ENCODE measurements at places on chromosomes 12 and 14.

DNA sequence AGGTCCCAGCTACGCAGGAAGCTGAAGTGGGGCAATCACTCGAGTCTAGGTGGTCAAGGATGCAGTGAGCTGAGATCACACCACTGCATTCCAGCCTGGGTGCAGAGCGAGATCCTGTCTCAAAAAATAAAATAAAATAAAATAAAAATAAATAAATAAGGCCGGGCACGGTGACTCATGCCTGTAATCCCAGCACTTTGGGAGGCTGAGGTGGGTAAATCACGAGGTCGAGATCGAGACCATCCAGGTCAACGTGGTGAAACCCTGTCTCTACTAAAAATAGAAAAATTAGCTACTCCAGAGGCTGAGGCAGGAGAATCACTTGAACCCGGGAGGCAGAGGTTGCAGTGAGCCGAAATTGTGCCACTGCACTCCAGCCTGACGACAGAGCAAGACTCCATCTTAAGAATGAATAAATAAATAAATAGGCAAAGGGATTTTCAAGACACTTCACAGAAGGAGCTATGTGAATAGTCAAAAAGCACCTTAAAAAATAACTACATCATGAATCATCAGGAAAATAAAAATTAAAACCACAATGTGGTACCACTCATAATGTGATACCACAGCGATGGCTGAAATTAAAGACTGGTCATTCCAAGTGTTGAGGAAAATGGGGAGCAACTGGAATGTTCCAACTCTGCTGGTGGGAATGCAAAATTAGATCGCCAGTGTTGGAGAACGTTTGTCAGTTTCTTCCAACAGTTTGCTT is 92.9 kb upstream of the TBX3 start:
- DNase-seq = no peak

DNA sequence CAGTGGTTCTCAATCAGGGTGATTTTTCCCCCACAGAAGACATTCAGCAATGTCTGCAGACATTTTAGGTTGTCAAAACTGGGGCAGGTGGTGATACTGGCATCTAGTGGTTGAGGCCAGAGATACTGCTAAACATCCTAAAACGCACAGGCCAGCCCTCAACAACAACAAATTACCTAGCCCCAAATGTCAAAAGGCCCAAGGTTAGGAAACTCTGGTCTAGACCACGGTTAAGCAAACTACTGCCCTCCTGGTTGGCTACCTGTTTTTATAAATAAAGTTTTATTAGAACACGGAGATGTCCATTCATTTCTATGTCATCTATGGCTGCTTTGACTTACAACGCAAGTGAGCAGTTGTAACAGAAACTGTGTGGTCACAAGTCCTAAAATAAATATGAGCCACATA is 186.7 kb downstream of the EFCAB11 start:
- DNase-seq = peak; percentile 72

DNA sequence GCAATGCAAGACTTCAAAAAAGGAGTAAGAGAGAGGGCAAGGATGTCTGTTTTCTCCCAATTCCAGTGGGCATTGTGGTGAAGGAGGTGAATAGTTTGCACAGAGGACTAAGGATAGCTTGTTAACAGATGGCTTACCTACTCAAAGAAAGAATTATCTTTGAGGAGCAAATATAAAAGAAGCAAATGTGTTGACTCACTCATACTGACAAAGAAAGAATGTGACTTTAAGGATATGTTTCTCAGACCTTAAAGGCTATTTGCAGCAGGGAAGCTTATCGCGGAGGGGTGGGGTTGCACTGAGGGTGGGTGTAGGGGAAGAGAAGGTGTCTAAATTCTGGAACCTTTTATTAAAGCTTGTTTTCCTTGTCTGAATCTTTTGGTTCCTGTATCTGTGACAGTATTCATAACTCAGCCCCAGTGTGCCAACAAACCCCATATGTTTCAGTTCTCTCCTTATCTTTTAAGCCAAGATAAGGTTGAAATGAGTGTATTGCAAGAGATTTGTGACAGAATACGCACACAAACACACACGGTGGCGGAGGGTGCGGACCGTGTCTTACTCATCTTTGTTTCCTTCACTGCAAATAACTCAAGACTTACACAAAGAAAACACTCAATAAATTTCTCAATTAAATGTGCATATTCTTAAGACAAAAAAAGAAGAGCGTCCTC is 146.4 kb upstream of the ARID2 start:
- DNase-seq = no peak

GRCh38 chr12:47079981-47080724 is 394 bp upstream of the AMIGO2 start:
- DNase-seq = peak; percentile 62

GRCh38 chr12:69309461-69309860 is 38.7 kb upstream of the LYZ start:
- DNase-seq = no peak

GRCh38 chr12:87230441-87230840 is 798.8 kb downstream of the C12orf50 start:
- DNase-seq = no peak
